Small intestine (tissue), 16 donors: ENCODE measurements at places on chromosomes 12 and 14.
A peak's percentile ranks its signal among the peaks of the same experiment; 100 is the strongest.

DNA sequence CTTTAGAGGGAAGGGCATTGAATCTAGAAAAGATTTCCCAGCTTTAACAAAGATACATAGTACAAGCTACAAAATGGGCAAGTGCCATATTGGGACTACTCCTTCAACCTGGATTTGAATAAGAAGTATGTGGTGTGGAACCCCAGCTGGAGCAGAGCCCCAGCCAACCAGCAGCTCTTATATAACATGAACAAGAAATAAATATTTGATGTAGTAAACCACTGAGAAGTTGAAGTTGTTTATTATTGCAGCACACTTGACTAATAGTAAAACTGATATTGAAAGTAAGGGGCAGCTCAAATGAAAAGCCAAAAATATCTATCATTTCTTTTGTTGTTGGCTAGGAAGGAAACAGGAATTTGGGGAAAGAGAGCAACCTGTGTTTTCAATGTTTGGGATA is 701.8 kb downstream of the TMTC2 start:
- no peak for DNase-seq

- DNase-seq: peak; percentile 21
These were observed 31.5 kb downstream of the HSP90AA1 start for GRCh38 chr14:102055181-102055901.

- DNase-seq: no peak
These were observed 17.0 kb downstream of the PPP1R1A start for GRCh38 chr12:54571193-54572188.

DNA sequence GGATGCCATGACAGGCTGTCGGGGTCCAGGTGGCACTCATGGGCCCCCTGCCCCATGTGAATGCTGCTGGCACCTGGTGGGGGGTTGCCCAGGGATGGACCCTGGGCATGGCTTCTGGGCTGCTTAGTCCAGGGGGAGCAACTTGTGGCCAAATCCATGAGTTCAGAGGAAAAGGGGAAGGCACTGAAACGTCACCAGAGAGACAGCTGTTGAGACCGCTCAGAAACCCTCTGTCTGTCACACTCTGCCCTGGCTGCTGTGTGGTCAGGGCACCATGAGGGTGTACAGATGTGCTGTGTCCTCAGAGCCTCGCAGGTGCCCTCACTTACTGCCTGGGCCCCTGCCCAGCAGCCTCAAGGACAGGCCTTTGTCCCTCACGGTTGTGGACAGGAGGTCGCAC is 9.4 kb downstream of the CLBA1 start:
- DNase-seq: no peak

DNA sequence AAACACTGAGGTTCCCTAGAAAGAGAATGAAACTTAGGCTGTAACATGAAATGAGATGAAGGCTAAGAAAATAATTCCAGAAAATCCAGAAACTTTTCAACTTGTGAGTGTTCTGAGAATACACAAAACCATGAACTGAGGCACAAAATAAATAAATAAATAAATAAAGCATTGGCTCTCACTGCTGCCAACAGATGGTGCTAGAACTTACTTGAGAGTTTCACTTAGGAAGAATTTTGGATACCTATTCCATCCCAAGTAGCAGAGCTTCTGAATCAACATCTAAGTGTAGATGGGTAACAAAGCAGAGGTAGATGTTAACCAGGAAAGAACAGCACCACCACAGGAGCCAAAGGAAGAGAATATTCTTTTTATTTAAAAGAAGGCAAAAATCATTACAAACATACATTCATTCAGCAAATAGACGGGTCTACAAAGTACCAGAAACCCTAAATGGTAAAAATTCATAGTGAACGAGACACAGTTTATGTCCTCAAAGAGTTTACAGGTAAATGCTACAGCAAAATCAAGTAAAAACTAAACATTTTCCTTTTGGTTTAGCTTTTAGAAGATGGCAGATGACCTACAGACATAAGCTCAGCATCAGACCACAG is 16.7 kb downstream of the EPS8 start:
- DNase-seq: peak; percentile 21

DNA sequence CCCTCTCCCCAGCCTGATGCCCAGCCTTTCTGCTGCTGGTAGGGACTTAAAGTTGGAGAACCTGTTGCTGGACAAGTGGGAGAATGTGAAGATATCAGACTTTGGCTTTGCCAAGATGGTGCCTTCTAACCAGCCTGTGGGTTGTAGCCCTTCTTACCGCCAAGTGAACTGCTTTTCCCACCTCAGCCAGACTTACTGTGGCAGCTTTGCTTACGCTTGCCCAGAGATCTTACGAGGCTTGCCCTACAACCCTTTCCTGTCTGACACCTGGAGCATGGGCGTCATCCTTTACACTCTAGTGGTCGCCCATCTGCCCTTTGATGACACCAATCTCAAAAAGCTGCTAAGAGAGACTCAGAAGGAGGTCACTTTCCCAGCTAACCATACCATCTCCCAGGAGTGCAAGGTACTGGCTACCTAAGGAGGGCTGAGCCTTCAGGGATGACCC is 1.6 kb downstream of the TSSK4 start:
- no peak for DNase-seq

DNA sequence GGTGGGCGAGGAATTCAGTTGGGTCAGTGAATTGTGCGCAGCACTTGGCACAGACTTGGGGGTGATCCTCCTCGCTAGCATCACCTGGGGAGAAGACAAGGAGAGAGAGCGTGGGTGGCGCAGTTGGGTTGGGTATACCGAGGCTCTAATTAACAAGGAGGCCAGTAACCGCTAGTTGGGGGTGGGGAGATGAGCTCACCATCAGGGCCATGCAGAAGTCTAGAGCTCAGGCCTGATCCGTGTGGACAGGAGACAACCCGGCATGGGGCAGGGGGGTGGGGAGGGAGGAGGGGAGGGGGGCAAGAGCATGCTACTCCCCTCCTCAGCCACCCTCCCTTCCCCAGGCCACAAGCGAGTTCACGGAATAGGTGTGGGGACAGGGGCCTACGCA is 580 bp downstream of the SALL2 start:
- DNase-seq: peak; percentile 27
